ENCODE measurements at places on chromosomes 4 and X. TPM values are rescaled to one million over a fixed set of nuclear protein-coding genes. Genes with fewer than 3 reads are reported as not detected.

- H3K27ac ChIP-seq = no peak overlapping the region
- H3K4me1 ChIP-seq = peaks cover 7% of the 10 kb centered on the region
- H3K4me3 ChIP-seq = peak overlapping the region; percentile 64
- DNase-seq = no peak
Observed at GRCh38 chr4:140427919-140428471, 547 bp upstream of the CLGN start.

DNA sequence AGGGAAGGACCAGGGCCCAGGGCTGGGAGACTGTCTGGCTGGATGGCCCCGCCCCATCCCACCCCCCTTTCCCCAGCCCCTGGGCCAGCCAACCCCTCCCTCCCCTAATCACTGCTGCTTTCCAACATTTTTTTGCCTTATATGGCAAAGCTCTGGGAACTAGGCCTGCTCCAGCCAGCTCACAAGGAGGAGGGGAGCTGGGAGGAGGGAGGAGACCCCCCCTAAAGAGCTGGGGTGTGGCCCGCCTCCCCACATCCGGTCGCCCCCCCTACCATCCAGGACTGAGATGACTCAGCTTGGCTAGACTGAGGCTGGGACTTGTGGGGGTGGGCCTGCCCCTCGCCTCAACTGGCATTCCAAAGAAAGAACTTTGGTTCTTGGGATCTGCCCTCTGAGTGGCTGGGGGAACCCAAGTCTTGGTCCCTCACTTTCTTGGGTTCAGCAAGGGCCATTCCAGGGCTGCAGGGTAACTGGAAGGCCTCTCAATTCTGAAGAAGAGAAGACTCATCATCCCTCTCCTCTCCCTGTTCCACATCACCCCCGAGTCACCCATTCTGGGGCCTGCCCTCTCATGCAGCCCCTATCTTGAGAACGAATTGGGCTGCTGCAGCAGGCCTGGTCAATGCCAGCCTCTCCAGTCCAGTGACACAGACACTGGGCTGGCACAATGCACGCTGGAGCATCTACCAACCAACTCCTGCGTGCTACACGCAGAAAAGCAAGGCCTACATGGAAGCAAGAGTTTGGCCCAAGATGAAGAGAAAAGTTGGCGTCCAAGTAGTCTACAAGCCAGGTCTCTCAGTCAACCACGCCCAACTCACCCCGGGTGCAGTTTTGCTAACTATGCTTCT lies 4.8 kb downstream of the FLNA start:
- H3K4me3 ChIP-seq = peak overlapping the region; percentile 63
- DNase-seq = peak; percentile 94
- H3K4me1 ChIP-seq = peaks cover 73% of the 10 kb centered on the region
- H3K27ac ChIP-seq = peak overlapping the region; percentile 98

DNA sequence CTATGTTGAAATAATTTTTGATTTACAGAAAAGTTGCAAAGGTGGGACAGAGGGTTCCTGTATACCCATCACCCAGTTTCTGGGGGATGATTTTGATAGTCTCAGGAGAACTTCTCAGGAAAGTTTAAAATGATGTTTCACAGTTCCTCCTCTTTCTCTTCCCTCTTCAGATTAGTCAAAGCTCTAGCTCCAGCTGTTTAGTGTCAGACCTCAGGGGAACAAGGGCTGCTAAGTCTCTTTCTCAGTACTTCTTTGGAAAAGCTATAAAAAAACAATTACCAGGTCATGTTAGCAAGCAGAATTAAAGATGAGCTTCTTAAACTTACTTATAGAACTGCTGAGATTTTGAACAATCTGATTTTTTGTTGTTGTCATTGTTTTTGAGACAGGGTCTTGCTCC lies 12.2 kb downstream of the IL13RA1 start:
- no peaks in the 10 kb centered on the region for H3K36me3 ChIP-seq
- H3K4me3 ChIP-seq = no peak overlapping the region
- DNase-seq = no peak

DNA sequence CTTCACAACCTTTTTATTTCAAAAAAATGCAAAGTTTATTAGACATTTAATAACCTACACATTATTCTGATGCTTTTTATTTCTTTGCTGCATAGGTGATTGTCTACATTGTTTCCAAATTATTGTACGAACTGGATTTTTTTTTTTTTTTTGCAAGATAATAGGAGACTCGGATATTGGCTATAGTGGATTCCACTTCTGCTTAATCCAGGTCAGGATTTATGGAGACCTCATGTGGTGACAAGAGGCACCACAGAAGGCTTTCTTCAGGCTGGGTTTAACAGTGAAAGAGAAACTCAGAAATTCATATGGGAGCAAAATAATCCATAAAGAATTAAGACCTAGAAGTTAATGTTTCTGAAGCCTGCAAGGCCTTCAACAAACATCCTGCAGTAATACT lies 2.4 kb upstream of the SLIT2 start:
- no peaks in the 10 kb centered on the region for H3K27me3 ChIP-seq
- no peak overlapping the region for H3K4me3 ChIP-seq
- no peaks in the 10 kb centered on the region for H3K36me3 ChIP-seq
- no peak overlapping the region for H3K27ac ChIP-seq
- H3K4me1 ChIP-seq = peaks cover 35% of the 10 kb centered on the region
- DNase-seq = no peak

FDCSP gene
- not detected for total RNA-seq

PCDH11X gene
- total RNA-seq = 2.4 TPM

DNA sequence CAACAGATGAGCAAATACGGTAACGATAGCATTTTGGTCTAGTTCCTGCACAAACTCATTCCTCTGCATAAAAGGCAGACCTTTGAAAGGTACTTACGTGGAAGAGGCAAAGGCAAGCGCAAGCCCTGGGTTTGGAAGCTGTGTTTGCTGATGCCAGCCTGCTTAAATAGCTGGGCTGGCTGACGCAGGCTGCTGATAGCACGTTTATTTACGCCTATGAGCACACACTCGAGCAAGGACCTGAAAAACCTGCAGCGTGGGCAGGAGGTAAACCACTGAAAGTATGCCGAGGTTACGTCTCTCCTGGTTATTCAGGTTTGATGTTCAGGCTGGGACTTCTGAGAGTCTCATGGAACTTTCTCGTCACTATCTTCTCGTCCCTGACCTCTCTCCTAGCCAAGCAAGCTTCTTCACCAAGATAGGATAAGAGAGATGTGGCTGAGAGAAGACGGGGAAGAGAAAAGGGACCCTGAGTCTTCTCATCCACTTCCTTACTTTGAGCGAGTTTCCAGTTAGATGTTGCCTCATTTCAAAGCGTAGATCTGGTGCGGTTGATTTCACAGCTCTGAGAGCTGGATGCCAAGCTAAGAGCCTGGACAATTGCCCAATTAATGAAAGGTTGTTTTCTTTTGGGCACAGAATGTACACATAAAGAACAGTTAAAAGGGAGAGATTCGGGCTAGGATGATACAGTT lies at the start of gene HOPX:
Gene HOPX, minus strand, starts transcription at position 139 of the 695 bp plus-strand sequence. CDS start 23,480 bp downstream, outside the sequence.
- peak within 1 kb of the TSS; percentile 61 for H3K27ac ChIP-seq
- no peaks in the 10 kb centered on the region for H3K27me3 ChIP-seq
- H3K4me1 ChIP-seq = peaks cover 14% of the 10 kb centered on the region
- peak within 1 kb of the TSS; percentile 29 for H3K4me3 ChIP-seq
- no peaks in the 10 kb centered on the region for H3K36me3 ChIP-seq

- no peak overlapping the region for H3K4me3 ChIP-seq
- no peak for DNase-seq
- no peak overlapping the region for H3K27ac ChIP-seq
- no peaks in the 10 kb centered on the region for H3K4me1 ChIP-seq
- no peaks in the 10 kb centered on the region for H3K36me3 ChIP-seq
Observed at GRCh38 chr4:88908521-88908920, 148.5 kb downstream of the FAM13A start.

MCF2 gene
- not detected for total RNA-seq

DNA sequence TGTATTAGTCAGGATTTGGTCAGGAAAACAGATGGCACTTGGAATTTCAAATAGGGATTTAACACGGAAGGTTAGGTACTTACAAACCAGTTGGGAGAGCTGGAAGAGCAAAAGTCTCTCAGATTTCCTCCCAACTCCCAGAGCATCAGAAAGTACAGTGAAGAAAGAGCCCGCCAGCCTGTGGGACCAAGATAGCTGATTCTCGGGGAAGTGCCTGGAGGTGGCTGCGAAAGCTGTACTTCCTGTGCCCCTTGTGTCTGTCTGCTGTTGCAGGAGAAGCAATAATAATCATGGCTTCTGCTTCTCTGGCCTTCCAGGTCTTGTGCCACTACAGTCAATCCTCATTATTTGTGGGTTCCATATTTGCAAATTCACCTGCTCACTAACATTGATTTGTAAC lies 221.0 kb upstream of the BCOR start:
- H3K36me3 ChIP-seq = no peaks in the 10 kb centered on the region
- no peaks in the 10 kb centered on the region for H3K27me3 ChIP-seq
- no peak overlapping the region for H3K27ac ChIP-seq
- no peaks in the 10 kb centered on the region for H3K4me1 ChIP-seq
- H3K4me3 ChIP-seq = no peak overlapping the region
- DNase-seq = no peak

NAP1L3 gene
- 7.2 TPM for total RNA-seq

- no peaks in the 10 kb centered on the region for H3K27me3 ChIP-seq
- H3K4me1 ChIP-seq = no peaks in the 10 kb centered on the region
- DNase-seq = peak; percentile 15
- no peak overlapping the region for H3K27ac ChIP-seq
- H3K4me3 ChIP-seq = no peak overlapping the region
Observed at GRCh38 chr4:163895378-163896005, 401.0 kb downstream of the TMA16 start.

DNA sequence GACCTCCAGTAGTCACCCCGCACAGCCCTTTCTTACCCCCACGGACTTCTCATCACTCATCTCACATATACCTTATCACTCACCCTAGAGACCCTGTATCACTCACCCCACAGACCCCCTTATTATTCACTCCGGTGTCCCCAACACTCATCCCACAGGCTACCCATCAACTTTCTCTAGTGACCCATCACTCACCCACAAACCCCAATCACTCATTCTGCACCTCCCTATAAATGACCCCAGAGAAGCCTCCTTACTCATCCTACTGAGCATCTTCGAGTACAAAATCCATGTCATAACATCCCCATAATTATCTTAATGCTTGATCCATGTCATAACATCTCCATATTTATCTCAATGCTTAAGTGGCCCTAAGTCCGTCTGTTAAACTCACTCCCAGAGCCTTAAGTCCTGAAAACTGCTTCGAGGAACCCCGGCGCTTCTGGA lies 934 bp downstream of the ZNF41 start:
- H3K27me3 ChIP-seq = no peaks in the 10 kb centered on the region
- H3K4me3 ChIP-seq = peak overlapping the region; percentile 71
- peaks cover 19% of the 10 kb centered on the region for H3K4me1 ChIP-seq

DNA sequence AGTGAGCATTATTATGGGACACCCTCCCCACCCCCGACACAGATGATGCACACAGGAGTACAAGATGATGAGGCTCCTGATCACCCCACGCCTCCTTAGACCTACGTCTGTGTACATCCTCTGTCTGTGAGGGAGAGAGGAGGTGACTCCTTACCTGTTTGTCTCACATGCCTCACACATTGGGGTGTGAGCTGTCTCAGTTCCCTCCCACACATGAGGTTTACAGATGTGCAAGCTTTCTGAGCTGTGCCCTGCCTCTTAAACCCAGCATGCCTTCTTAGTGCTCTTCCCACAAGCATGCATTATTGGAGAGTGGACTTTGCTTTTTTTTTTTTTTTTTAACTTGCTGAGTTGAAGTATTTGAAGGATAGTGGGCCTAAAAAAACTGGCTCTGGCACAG lies 76.7 kb downstream of the CLCN5 start:
- no peaks in the 10 kb centered on the region for H3K4me1 ChIP-seq
- no peak overlapping the region for H3K27ac ChIP-seq
- no peaks in the 10 kb centered on the region for H3K36me3 ChIP-seq
- no peaks in the 10 kb centered on the region for H3K27me3 ChIP-seq
- H3K4me3 ChIP-seq = no peak overlapping the region

GRCh38 chr4:107034996-107035818 lies 906 bp downstream of the DKK2 start:
- H3K4me1 ChIP-seq = peaks cover 40% of the 10 kb centered on the region
- no peaks in the 10 kb centered on the region for H3K36me3 ChIP-seq
- peak; percentile 56 for DNase-seq
- peaks cover 44% of the 10 kb centered on the region for H3K27me3 ChIP-seq
- H3K4me3 ChIP-seq = peak overlapping the region; percentile 41

GRCh38 chr4:121242188-121242750 lies 78.1 kb upstream of the TNIP3 start:
- no peak overlapping the region for H3K27ac ChIP-seq
- no peaks in the 10 kb centered on the region for H3K4me1 ChIP-seq
- no peak for DNase-seq
- H3K27me3 ChIP-seq = no peaks in the 10 kb centered on the region

GRCh38 chrX:50072110-50072509 lies 128.7 kb downstream of the AKAP4 start:
- no peak overlapping the region for H3K4me3 ChIP-seq
- H3K4me1 ChIP-seq = peaks cover 3% of the 10 kb centered on the region
- DNase-seq = no peak
- H3K36me3 ChIP-seq = no peaks in the 10 kb centered on the region
- H3K27me3 ChIP-seq = no peaks in the 10 kb centered on the region
- no peak overlapping the region for H3K27ac ChIP-seq

PPP1R2C gene
- total RNA-seq = not detected

MAN2B2 gene
- 28.6 TPM for total RNA-seq

SATL1 gene
- not detected for total RNA-seq

- no peak overlapping the region for H3K4me3 ChIP-seq
- DNase-seq = no peak
- no peaks in the 10 kb centered on the region for H3K27me3 ChIP-seq
- no peaks in the 10 kb centered on the region for H3K4me1 ChIP-seq
- no peaks in the 10 kb centered on the region for H3K36me3 ChIP-seq
- H3K27ac ChIP-seq = no peak overlapping the region
Observed at GRCh38 chr4:178966644-178967043, 1524.4 kb upstream of the AGA start.

CORIN gene
- 1.7 TPM for total RNA-seq

DNA sequence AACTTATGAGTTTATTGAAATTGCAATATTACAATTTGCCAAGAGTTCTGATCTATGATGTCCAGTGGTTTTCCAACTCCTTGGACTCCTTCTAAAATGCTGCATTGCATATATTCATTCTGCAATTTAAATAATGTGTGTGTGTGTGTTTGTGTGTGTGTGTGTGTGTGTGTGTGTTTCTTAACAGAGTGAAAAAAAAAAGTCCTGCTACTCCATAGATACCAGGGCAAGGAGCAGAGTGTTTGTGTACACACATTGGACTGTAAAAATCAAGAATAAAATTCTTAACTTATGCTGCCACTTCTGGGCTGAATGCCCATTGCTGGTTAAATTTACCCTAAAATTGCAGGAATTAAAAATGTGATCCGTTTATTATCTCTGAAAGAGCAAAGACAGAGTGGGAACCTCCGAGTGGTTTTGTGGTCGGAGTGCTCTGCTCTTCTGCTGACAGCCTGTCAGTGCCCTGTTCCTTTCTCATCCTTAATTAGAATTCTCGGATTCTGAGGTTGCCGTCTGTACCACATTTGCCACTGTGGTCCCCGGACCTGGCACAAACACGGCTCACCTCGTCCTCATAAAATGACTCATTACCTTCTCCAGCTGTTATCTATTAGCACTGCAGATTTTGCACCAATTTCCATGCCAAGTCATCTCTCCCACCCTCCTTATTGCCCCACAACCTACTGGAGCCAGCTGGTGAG lies 355.5 kb downstream of the KCNIP4 start:
- H3K4me3 ChIP-seq = no peak overlapping the region
- no peaks in the 10 kb centered on the region for H3K4me1 ChIP-seq
- no peaks in the 10 kb centered on the region for H3K36me3 ChIP-seq
- no peak overlapping the region for H3K27ac ChIP-seq

- no peak overlapping the region for H3K27ac ChIP-seq
- no peaks in the 10 kb centered on the region for H3K4me1 ChIP-seq
- no peak for DNase-seq
- no peak overlapping the region for H3K4me3 ChIP-seq
Observed at GRCh38 chr4:138347561-138347960, 105.4 kb upstream of the SLC7A11 start.

TSPAN7 gene
- 12.9 TPM for total RNA-seq

- H3K36me3 ChIP-seq = no peaks in the 10 kb centered on the region
- no peaks in the 10 kb centered on the region for H3K4me1 ChIP-seq
- H3K27me3 ChIP-seq = peaks cover 5% of the 10 kb centered on the region
- H3K27ac ChIP-seq = no peak overlapping the region
Observed at GRCh38 chrX:104351173-104351769, 96.5 kb upstream of the ESX1 start.
